ENCODE measurements at places on chromosomes 3 and 15.
A peak's percentile ranks its signal among the peaks of the same experiment; 100 is the strongest.

DNA sequence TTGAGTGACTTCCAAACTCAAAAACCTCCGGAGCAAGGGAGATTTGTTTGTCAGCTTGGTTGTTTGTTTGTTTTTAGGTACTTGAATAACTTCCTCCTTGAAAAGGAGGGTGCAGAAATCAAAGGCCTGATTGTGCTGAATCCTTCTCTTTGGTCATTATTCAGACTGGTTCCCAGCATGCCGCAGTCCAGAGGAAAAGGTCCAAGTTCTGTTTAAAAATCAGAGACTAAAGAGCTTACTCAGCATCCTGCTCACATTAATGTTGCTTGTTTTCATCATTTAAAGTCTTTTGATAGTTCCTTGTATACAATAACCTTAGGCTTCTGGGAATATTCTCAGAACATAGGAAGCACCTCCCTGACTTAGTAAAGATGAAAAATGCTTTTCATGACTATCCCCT is 982 bp upstream of the SCG3 start:
- no peak for DNase-seq

DNA sequence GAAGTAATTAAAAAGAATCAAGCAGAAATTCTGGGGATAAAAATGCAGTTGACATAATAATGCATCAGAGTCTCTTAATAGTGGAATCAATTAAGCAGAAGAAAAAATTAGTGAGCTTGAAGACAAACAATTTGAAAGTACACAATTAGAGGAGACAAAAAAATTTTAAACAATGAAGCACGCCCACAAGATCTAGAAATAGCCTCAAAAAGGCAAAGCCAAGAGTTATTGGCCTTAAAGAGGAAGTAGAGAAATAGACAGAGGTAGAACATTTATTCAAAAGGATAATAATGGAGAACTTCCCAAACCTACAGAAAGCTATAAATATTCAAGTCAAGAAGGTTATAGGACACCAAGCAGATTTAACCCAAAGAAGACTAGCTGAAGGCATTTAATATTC is 113.3 kb downstream of the TBC1D2B start:
- DNase-seq, result no peak

- DNase-seq, result no peak
Measured at GRCh38 chr15:56307180-56307579, 58.0 kb upstream of the TEX9 start.

DNA sequence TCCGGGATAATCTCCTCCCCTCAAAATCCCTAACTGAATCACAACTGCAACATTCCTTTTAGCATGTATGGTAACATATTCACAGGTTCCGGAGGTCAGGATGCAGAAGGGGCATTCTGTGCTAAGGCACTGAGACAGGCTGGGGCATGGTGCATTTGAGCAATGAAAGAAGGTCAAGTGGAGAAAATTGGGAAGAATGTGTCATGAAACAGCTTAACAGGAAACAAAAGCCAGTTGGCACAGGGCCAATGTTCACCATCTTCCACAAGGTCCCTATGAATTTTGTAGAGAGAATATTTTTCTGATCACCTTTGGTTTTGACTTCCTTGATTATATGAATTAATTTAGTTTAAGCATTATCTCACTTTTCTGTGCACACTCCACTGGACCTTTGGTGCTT is 587.7 kb upstream of the NR2F2 start:
- no peak for DNase-seq

DNA sequence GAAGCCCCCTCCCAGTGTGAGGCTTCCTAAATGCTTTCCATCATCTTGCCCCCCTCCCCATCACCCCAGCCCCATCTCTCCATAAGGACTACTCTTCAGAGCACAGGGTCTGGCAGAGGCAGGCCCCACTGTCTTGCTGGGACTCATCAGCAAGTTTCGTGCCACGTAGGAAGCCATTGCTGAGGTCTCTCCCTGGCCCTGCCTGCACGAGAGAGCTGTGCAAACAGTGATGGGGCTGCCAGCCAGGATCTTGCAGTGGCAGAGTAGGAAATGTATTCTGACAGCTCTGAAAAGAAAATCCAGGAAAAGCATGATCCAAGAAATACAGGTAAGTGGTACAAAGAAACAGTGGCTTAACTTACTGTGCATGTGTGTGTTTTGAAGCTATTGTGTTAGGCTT is 22.6 kb downstream of the ISL2 start:
- DNase-seq, result no peak

DNA sequence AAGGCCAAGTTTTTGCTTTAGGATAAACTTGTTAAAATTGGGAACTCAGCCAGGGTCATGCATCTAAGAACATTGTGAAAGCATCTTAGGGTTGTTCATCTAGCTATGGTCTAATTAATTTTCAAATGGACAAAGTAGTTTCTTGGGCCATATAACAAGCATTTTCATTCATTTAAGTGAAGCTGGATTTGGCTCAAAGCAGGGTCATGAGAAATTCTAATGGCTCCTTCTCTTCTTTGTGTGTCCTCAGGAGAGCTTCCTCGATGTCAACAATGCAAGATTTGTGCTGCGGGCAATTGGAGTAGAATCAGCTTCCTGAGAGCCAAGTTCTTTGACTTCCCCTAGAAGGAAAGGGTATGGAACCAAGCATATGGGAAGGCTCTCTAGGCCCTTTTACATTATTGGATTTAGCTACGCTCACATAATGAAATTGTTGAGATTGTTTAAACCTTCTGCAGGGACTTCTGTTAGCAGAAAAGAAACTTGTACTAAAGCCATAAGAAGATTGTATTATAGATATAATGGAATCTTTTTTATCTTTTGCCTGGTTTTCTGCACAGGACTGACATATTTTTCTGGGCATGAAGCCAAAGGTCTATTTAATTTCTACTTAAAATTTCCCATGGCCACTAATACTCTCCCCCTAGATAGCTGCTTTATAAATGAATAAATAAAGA is 1.8 kb upstream of the SAMMSON start:
- DNase-seq, result no peak

DNA sequence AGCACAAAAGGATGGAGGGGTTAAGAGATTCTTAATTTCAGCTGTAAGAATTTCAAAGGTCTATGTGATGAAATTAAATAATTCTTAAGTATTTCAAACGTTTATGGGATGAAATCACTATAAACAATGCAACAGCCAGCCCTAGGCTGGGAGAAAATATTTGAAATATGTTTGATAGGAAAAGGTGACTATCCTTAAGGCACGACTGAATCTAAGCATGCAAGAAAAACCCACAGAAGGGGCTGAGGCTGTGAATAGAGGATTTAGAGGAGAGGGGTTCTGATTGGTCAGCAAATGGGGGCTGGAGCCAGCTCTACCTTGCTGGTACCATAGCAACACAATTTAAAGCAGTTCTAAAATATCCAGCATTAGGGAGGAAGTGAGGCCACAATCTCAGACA is 220.8 kb upstream of the ATP10A start:
- DNase-seq, result no peak

- DNase-seq, result no peak
Measured at GRCh38 chr3:123953735-123954134, 7.3 kb downstream of the CCDC14 start.

DNA sequence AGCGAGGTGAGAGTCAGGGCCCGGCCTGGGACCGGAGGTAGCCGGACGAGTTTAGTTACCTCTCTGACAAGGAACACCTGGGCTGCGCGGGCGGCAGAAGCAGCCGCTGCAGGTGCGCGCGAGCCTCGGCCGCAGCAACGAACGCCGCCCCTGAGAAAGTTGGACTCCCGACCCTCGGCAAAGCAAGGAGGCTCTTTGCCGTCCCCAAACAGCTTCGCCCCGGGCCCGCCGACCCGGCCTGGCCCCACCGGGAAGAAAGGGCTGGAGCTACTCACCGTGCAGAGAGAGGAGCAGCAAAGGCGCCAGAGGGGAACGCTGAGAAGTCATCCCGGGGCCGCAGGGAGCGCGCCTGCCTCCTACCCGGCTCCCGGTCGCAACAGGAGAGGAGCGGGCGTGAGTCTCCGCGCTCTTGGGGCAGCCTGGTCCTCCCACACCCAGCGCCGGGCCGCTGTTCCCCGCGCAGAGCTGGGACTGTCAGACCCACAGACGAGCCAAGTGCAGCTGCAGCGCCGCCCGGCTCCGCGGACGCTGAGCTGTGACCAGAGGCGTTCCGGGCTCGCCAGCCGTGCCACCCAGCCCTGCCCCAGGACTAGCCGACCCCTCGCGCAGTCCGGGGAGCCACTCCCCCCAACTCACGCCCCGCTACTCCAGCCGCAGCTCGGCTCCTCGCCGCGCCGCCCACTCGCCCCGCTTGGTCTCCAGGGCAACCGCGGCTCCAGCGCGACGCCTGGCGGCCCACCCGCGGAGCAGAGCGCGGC is at the start of gene IGSF11:
TSS of gene IGSF11 (minus strand) at position 591 of the 758 bp plus-strand sequence. CDS start at position 327, 264 bp downstream.
- no peak for DNase-seq

- DNase-seq, result no peak
Measured at GRCh38 chr3:59235634-59236012, 185.8 kb upstream of the CFAP20DC start.

- no peak for DNase-seq
Measured at GRCh38 chr15:65835447-65835846, 33.8 kb upstream of the RAB11A start.

- no peak for DNase-seq
Measured at GRCh38 chr3:11929531-11929930, 74.7 kb upstream of the SYN2 start.

DNA sequence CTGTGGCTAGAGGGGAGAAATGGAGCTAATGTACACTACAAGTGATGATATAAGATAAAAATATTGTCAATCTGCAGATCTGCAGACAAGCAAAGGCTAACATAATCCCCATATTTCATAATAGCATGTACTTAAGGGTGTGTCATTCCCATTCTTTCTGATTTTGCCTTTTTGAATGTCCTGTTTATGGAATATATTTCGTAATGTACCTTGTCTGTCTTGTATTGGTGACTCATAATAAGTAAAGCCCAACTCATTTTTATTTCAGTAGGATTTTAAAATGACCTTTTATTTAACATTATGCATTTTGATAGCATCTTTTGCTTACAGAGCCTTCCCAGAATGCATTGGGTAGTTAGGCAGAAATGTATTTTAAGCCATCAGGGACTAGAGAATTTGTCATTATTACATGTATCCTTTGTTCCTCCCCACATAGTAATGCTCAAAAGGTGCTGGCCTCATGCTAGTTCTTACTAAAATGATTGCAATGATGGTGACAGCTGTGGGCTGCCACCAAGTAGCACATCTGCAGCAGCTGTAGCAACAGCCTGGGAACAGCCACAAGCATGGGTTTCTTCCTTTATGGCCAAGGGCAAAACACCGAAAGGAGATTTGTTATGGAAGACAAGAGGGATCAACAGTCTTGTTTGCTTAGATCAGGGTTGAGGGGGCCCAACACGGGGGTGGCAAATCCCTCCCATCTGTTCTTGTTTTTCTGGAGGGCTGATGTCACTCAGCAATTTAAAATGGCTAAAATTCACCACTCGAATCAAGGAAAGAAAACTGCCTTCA is 188.5 kb downstream of the CADPS start:
- no peak for DNase-seq

- no peak for DNase-seq
Measured at GRCh38 chr3:88090681-88091080, 31.6 kb downstream of the ZNF654 start.

- DNase-seq, result no peak
Measured at GRCh38 chr15:68337826-68338225, 60.3 kb downstream of the FEM1B start.

DNA sequence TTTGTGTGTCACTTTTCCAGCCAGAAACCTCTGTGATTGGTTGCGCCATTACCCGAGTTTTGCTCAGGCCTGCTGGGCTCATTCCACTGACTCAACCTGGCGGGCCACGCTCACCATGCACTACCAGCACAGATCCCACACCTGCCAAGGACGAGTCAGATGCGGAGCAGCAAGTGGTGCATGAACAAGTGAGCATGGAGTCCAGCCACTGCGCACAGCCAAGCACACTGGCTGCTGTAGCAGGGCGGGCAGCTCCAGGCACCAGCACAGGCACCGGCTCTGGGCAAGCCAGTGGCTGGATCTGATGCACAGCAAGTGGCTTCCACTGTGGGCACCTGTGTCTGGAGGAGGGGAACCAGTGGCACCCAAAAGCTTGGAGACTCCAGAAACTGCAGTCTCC is 110.4 kb downstream of the CBLB start:
- no peak for DNase-seq

GRCh38 chr3:98670020-98670419 is 76.6 kb upstream of the CPOX start:
- no peak for DNase-seq

DNA sequence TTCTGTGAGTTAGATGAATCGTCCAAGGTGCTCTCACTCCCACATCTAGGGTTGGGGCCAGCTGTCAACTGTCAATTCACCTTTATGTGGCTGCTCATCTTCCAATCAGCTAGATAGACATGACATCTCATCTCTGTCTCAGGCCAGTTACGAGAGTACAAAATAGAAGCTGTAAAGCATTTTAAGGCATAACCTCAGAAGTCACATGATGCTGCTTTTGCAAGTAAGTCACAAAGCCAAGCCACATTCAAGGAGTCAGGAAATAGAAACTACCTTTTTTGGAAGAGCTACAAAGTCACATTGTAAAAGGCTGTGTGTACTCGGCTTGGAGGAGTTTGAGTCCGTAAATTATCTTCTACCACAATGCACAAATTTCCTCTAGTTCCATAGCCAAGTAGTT is 5.1 kb upstream of the CCR1 start:
- peak; percentile 60 for DNase-seq

GRCh38 chr3:45508483-45509037 is 86.0 kb upstream of the LIMD1 start:
- DNase-seq, result no peak

DNA sequence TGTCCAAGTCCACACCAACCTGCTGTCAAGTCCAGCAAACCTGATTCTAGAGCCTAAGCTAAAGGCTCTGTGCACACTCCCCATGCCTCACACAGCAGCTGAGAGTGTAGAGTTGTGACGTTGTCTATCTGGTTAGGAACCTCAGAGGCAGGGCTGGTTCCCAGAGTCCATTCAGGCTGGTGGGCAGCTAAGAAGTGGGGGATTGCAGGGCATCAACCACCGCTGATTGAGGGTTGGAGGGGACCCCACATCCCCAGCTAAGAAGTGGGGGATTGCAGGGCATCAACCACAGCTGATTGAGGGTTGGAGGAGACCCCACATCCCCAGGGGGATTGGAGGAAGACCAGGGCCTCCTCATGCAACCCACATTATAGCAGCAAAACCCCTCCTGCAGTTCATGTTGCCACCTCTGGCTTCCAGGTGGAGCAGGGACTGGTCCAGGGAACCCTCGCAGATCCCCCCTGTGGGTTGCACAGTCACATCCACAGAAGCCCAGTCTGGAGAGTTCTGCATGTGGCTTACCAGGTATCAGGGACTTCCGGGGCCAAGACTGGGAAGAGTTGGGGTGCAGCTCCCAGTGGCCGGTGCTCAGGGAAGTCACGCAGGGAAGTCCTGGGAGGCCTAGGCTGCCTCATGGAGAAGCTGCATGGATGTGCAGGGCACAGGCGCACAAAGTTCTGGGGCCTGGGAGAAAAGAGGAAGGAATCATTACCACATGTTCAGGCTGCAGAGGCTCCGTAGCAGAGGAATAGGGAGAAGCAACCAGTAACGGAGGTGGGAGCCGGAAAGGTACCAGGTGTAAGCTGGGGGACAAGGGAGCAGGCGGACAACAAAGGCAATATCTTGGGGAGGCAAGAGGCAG is 71.4 kb upstream of the PCSK6 start:
- DNase-seq, result peak; percentile 60

GRCh38 chr3:113546414-113546893 is 14.1 kb downstream of the SIDT1 start:
- no peak for DNase-seq

GRCh38 chr3:75042941-75043340 is 428.5 kb upstream of the CNTN3 start:
- DNase-seq, result no peak

GRCh38 chr3:78614486-78614885 is 1153.3 kb downstream of the ROBO1 start:
- no peak for DNase-seq

Measured in HL-60 (cell line).